HTR-8/SVneo (cell line): ENCODE measurements at places on chromosomes 5 and 9.

DNA sequence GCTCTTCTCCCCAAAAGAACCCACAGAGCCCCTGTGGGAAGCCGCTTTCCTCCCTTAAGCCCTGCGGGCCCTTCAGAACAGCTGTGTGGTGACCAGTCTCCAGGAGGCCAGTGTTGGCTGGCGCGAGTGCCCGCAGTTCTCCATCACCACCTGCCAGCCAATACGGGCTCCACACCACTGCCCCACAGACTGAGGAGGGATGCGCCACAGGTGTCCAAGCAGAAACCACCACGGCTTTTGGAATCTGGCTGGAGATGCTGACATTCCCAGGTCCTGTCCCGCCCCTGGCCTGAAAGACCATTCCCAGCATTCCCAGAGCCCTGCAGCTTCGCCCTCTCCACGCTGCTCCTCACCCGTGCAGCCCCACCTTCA, 12.8 kb downstream of the CCNI2 start:
- DNase-seq: no peak

DNA sequence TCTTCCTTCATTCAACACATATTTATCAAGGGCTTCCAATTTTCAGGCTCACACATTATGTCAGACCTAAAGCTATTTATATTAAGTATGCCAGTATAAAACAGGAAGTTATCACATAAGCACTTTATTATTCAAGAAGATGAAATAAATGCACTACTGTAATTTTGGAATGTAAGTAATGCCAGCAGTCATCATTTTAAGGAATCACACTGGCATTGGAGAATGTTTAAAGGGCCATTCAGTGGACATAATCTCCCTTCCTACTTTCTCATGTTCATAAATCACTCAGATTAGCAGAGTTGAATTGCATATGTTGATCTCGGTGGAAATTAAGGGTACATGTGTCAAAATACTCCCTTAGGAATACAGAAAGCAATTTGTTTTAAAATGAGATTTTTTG, 164.4 kb downstream of the GIN1 start:
- no peak for DNase-seq

GRCh38 chr9:125147401-125147951, 4.1 kb upstream of the SCAI start:
- no peak for DNase-seq

DNA sequence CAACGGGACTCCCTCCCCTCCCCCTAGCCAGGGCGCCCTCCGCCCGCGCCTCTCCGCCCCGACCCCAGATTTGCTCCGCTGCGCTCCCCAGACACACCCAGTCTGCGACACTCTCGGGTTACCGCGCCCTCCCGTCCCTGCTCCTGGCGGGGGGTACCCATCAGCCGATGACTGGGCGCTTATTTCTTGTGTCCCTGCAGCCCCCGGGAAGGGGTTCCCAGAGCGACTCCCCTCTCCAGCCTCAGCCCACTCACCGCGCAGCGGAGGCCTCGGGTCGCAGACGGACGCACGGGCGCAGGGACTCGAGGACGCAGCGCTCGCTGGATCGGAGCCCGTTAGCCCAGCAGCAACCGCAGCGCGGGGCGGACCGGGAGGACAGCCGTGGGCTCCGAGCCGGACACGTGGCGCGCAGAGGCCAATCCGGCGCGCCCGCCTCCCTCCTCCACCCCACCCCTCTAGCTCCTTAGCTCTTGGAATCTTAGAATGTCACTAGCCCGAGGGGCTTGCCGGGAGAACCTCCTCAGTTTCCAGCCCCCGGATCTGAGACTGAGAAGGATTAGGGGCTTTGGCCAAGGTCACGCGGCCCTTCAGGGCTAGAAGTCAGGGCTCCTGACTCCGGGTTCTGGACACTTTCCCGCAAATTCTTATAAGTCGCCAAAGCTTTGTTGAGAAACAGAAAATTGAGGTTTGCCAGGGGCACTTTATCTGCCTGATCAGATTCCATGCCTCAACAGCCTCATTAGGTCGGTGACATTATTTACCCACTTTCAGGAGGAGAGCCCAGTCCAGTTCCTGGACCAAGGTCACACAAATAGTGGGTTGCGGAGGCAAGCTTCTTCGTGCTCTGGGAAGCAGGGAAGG, at the start of gene ANXA6:
Gene ANXA6, minus strand, starts transcription at position 354 of the 861 bp plus-strand sequence. CDS start 9,878 bp downstream, outside the sequence.
- DNase-seq: peak; percentile 92

DNA sequence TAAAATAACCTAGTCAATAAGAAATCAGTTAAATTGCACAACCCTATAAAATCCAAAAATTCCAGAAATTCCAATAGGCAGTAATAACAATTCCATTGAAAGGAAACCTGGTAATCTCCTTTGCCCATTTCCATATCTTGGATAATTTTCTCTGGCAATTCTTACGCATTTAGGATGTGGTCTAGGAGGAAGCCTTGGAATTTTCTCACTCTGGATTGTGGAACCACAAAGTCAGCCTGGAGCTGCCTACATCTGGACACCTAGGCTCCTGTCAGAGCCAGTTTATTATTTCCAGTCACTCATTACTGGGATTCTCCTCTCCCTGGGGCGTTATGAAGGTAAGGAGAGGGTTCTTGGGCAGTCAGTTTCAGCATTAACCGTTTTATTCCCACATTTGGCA, 40.3 kb upstream of the GNE start:
- peak; percentile 83 for DNase-seq

- DNase-seq: no peak
These were observed 46.5 kb upstream of the GFPT2 start for GRCh38 chr5:180399401-180400215.

DNA sequence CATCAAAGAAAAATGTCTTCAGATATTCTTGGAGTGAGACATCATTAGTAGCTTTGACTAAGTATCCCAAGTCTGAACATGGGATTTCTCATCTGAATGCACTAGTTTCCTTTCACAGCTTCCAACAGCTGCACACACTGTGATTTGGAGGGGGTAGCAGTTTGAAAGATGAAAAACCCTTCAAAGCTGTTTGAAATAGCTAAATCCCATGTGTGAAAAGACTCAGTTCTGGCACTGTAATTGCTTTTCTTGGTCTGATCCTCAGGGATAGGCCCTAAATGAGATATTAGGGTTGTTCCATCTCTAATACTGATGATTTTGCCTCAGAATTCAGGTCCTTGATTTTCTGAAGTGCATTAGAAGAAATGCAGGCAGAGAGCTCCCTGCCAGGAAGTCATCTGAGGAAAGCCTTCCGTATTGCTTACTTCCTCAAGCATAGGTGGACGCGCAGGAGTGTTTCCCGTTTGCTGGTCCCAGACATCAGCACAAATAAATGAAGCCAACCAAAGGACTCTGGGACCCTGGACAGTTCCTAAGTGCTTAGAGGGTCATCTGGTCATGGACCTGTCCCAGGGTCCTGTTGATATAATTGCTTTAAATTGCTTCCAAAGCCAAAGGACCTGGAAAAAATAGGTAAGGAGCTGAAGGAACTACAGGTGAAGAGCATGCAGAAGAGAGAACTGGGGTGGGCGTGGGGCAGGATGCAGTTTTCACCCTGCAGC, 25.6 kb upstream of the FRMPD1 start:
- DNase-seq: no peak

DNA sequence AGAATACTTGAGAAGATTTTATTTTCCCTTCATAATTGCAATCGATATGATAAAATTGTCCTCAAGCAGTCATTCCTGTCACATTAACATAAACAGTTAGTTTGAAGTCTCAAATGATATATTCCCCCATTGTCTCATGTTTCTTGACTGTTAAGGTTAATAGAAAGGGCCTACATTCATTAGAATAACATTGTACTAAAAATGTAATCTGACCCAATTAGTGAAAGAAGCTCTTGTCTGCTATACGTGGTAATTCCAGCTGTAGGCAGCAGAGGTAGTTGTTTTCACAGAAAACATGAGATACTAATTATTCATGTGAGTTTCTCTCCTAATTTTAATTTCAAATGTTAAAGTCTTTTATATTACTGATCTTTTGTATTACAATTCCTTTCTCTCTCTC, 25.9 kb upstream of the AP3B1 start:
- DNase-seq: peak; percentile 18

- no peak for DNase-seq
These were observed 91.9 kb upstream of the PPP1R2B start for GRCh38 chr5:156758011-156758791.

DNA sequence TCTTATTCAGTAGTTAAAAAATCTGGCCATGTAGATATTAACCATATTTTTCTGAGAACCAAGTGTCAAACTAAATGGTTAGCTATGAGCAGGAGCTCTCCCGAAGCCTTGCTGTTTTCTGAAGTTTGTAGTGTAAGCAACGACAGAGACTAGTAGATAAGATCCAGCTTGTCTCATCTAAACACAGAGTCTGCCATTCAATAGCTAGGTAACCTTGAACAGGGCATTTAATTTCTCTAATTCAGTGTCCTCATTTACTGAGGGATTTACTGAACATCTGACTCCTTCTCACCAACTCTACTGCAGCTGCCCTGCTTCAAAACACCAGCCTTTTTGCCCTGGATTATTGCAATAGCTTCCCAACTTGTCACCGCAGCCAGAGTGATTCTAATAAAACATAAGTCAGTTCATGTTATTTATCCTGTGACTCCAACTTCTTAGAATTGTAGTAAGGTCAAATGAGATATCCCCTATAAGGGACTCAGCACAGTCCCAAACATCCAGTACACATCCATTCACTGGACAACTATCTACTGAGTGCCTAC, 337.0 kb downstream of the PLK2 start:
- DNase-seq: no peak

- no peak for DNase-seq
These were observed 37.9 kb downstream of the TNFAIP8 start for GRCh38 chr5:119393746-119394145.

DNA sequence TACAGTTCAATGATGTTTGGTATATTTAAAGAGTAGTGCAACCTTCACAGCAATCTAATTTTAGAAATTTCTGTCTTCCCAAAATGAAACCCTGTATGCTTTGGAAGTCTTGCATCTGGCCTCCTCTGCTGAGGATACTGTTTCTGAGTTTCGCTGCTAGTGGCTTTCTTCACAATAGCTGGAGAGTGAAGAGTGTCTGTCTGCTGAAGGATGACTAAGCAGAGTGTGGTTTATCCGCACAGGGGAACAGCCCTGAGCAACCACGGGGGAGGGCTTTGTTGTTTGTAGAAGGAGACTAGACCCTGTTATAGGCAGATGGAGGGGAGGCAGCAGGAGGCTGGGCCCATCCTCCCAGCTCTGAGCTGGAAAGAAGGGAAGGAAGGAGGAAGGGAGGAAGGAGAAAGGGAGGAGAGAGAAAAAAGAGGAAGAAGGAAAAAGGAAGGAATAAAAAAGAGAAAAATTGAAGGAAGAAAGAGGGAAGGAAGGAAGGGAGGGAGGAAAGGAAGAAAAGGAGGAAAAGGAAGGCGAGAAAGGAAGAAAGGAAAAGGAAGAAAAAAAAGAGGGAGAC, 10.5 kb upstream of the IRX2 start:
- no peak for DNase-seq

DNA sequence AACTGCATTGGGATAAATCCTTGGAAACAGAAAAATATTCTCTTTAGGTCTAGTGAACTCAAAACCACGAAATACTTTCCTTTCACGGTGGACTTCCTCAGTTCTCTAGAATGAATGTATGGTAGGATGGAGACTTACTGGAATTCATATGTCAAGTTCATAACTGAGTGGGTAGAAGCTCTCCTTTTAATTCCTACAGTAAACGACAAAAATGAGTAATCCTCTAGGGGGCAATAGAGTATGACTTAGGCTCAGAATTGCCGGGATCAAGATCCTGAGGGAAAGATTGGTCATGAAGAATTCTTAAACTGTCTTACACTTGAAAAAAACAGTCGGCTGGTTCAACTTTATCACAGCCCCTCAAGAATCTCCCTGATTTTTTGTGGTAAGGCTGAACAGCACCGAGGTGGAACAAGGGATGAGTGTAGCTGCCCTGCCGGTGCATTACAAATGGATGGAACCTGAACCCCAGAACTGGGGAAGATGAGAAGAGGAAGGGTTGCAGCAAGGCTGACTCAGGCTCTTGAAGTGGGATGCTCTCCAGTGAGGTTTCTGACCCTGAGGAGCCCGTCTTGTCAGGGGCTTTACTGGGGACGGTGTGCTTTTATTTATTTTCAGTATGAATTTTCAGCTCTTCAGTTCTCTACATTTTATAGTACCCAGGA, 14.0 kb upstream of the LOX start:
- no peak for DNase-seq

DNA sequence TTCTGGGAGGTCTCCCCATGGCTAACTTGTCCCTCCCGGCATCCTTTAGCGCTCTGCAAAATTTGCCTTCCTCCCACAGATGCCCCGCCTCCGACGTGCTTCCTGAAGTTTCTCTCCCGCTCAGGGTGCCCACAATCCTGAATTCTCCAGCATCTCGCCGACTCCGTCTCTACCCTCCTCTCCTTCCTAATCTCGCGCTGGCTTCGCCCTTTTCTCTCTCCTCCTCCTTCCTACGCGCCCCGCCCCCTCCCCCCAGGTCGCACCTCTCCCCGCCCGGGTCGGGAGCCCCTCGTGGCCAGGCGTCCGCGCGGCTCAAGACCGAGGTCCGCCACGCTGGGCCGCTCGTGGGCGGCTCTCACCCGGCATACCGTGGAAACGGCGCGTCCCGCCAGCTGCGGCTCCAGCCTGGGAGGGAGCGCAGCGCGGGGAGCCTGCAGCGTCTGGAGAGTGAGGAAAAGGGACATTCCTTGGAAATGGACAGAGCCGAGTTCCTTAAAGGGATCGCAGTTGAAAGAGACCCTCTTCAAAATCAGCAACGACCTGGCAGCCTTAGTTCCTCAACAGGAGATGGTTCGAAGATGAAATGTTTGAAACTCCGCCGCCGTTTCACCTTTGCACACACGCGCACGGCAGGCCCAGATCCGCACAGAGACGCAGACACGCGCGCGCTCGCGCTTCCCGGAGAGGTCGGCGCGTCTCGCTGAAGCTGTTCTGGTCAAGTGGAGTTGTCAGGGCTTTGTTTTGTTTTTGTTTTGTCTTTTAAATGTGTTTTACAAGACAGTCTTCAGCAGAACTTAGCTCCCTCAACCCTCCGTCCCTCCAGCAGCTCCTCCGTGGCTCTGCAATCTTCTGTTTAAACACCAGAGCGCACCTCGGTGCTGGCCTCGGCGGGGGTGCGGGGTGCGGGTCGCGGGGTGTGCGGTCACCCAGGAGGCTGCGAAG, 5.0 kb upstream of the IRX2 start:
- DNase-seq: no peak

- DNase-seq: no peak
These were observed 718 bp upstream of the TMEM215 start for GRCh38 chr9:32782476-32783167.

- DNase-seq: no peak
These were observed 319.0 kb upstream of the PTGER4 start for GRCh38 chr5:40360685-40361084.

DNA sequence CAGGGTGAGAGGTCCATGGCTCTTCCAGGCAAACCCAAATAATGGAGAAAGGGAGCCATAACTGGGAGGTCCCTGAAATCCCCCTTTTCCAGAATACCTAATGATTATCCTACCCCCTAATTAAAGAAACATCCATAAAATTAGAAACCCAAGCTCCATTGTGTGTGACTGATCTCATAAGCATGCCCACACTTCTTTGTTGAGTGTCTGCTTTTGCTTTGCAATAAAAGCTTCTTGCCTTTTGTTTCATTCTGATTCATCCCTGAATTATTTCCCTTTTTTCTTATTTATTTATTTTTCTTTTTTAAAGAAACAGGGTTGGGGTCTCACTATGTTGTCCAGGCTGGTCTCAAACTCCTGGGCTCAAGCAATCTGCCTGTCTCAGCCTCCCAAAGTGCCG, 33.1 kb downstream of the BTF3 start:
- no peak for DNase-seq
